ENCODE measurements at places on chromosomes 16 and 17.

DNA sequence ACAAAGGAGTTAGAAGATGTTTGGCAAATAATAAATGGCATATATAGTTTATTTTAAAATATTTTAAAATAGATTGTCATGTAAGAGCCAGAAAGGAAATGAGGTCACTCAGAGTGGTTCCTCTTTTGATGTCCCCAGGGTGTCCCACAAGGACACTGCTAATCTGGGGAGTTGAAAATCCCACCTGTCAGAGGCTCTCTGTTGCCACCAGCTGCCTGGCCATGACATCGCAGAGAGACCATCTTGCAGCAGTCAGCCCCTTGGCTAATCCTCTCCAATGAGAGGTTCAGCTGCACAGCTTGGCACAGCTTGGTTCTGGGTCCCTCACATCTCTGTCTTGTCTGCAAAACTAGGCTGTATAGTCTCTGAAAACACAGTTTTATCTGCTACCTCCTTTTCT is 11.0 kb upstream of the RBFOX1 start:
- no peak for DNase-seq

- DNase-seq: no peak
Measured at GRCh38 chr17:43841282-43841681, 5.7 kb upstream of the CD300LG start.

DNA sequence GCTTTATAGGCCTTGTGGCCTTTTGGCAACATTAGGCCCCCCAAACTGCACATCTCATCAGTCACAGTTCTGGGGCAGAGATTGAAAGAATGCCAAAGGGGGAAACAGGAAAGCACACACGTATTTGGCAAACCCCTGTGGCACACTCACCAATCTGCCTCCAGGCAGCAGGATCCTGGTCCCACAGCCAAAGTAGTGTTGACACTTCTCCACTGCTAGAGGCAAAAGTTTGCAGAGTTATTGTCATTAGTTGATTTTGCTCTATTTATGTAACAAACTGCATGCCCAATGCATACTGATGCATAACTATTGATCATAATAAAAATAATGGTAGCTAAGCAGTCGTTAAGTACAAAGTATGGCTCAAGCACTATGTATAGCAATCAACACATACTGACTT is 45.1 kb downstream of the CCT6B start:
- no peak for DNase-seq

GRCh38 chr16:68097088-68097487 is 11.9 kb downstream of the NFATC3 start:
- no peak for DNase-seq

Measured in NCI-H187 (cell line).